Omental fat pad (tissue), 4 donors: ENCODE measurements at places on chromosomes 11 and 22.

DNA sequence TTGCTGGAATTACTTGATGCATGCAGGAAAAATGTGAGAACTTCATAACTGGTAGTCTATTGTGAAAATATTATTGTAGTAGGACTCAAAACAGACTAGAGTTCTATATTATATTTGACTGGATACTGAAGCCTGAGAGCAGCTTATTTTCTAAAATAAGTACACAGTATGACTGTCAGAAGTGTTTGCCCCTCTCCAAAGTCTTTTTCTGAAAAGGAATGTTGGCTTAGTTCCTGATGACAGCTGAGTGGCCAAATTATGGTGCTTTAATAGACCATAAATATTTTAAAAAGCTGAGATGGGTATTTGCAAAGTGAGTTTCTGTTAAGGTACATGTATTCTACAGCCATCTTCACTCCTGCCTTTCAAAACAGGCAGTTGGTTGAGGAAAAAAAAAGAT is 13.1 kb downstream of the ZBED5 start:
- no peak for DNase-seq

DNA sequence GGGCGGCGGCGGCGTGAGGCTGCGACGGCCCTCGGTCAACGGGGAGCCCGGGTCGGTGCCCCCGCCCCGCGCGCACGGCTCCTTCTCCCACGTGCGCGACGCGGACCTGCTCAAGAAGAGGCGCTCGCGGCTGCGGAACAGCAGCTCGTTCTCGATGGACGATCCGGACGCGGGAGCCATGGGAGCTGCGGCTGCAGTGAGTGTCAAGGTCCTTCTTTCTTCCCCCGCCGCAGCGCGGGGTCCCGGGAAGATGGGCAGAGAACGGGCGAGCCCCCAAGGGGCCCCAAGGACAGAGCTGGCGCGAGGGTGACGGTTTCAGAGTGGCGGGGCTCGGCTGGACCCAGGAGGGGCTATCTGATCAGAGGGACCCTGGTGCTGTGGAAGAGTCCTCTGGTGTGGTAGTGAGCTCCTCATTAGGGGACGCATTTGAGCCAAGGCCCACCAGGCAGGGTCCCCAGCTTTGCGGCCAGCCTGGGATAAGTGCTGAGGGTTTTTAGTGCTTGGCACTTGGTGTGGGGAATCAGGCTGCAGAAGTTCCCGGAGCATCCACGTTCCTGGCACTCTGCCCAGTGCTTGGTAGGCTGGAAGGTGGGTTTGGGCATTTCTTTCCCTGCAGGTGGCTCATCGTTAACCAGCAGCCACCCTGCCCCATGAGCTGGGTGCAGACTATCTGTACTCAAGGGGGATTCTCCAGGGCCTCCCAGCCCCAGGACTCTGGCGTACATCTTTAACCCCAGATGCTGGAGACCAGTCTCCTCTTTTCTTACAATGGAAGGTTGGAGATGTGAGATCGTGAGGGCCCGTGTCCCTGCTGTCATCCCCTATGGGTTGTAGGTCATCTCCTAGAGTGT is 9.8 kb downstream of the EHBP1L1 start:
- no peak for DNase-seq

- DNase-seq: no peak
Observed at GRCh38 chr11:7889985-7890384, 41.1 kb downstream of the OR10A6 start.

GRCh38 chr11:12091956-12092558 is 18.3 kb upstream of the MICAL2 start:
- no peak for DNase-seq

DNA sequence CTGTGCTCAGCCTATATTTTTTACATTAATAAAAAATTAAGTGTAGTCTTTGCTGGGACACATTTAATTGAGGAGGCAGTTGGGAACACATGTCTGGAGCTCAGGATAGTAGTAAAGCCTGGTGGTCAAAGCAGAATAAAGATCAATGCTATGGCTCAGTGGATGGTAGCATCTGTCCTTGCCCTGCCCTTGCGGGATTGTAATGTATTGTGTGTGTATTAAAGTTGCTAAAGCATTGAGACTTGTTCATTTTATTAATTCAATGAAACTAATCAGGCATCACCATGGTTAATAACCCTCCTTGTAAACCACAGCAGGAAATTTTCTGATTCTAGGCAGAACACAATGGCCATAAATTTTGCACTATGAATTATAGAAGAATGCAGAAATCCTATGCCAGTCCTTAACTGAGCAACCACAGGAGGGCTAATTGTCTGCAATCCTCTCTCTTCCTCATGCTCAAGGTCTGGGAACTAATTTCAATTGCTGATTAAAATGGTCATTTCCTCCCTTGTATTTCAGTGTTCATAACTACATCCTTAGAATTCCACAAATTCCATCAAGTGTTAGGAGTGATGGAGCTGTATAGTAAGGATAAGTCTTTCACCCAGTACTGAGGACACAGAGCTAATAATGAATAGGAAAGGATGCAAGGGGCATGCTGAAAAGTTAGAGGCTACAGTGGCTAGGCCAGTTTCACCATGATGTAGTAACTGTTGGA is 403.2 kb upstream of the DDI1 start:
- no peak for DNase-seq

DNA sequence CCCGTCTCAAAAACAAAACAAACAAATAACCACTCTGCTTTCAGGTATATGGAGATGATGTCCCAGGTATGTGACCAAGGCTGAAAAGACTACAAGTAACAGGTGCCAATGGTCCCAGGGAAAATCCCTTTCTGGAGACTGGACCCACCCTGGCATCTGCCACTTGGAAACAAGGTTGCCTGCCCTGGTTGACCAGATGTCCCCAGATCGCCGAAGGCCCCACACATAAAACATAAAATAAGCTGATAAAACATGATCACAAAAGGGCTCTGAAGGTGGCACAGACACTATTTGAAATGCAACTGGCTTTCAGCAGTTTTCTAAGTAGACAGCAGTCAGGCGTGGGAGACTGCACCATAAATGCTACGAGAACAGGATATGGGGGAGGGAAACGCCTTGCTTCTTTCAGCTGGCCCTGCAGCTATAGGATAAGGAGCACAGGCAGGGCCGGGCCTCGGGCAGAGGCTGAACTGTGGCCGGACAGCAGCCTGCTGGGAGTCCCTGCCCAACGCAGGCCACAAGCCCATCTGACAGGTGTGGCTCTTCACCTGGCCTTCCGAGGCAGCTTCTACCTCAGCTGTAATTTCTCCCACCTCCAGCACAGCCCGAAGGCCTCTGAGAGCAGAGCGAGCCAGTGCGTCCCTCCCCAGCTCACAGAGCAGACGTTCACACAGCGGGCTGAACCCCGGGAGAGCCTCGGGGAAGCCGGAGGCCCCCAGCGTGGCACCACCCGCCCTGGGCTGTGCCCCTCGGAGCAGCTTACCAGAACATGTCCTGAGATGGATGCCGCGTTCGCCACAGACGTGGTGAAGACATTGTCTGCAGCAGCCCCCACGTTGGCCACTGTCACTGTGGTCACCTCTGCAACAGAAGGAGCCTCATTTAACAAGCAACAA is 4.0 kb downstream of the DEAF1 start:
- no peak for DNase-seq

DNA sequence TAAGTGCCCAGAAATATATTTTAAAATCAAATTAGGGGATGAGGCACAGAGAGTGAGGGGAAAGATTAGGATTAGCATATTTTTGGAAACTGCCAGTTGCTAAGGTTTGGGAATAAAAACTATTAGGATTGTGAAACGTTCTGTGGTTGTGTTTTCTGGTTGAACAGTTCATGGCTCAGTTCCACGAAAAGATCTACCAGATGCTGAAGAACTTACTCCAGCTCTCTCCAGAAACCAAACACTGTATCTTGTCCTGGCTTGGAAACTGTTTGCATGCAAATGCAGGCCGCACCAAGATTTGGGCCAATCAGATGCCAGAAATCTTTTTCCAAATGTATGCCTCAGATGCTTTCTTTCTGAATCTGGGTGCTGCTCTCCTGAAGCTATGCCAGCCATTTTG is 15.3 kb downstream of the UBE4A start:
- DNase-seq: no peak

- no peak for DNase-seq
Observed at GRCh38 chr22:28582806-28583205, 96.8 kb downstream of the TTC28 start.

GRCh38 chr11:131486937-131487635 is 116.7 kb downstream of the NTM start:
- DNase-seq: no peak

DNA sequence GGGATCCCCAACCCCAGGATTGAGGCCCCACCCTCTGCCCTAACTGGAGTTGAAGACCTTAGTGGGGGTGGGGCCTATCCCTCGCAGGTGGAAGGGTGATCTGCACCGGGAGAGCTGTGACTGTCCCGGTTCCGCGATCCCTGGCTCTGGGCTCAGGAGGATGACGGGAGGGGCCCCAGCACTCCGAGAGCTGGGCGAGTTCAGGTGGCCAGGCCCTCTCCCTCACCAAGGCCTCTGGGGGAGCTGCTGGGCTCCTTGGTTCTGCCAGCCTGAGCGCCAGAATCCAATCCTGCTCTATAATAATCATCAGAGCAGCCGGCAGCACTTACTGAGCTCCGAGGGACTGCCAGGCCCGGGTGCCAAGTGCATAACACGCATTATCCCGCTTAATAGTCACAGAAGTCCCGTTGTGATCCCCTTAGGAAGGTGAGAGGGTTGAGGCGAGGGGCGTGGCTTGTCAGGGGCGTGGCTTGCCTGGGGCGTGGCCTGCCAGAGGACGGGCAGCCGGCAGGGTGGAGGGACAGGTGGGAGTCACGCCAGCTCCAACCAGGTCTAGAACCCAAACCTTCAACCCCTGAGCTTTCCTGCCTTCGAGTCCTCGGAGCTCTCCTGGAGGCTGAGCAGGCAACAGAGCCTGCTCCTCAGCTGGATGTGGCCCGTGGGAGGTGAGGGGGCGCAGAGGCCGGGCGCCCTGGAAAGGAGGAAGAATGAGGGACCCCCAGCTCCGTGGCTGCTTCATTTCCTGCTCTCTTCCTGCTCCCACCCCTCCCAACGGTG is 7.3 kb upstream of the SYT7 start:
- no peak for DNase-seq

- DNase-seq: no peak
Observed at GRCh38 chr11:66277471-66278362, at the start of gene CNIH2. Gene CNIH2 (plus strand): TSS chr11:66278175. CDS start chr11:66278457, 282 bp downstream.

- DNase-seq: no peak
Observed at GRCh38 chr22:29483254-29483653, 3.2 kb downstream of the NEFH start.

DNA sequence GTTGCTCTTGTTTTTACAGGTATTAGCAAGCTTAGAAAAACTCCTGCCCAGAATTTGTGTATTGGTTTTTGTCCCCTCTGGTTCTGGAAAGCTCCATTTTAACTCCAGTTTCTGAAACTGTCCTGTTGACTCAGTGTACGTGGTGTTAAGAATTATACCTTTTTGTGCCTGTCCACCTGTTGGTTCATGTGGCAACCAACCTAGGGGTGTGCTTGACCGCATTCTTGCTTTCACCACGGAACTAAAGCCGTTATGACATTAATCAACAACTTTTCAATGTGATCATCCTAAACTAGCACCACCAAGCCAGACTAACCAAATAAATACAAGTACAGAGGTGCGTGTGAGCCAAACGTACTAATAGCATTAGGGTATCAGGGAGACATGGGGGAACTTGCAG is 56.0 kb upstream of the PTH start:
- no peak for DNase-seq

GRCh38 chr11:15926071-15926470 is 430.3 kb downstream of the SOX6 start:
- no peak for DNase-seq

DNA sequence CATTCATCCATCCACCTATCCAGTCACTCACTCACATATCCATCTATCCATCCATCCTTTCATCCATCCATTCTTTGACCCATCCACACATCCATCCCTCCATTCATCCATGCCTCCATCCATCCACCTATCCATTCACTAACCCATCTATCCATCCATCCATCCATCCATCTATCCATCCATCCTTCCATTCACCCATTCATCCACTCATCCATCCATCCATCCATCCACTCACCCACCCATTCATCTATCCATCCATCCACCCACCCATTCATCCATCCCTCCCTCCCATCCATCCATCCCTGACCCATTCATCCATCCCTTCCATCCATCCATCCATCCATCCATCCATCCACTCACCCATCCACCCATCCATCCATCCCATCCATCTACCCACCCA is 4.9 kb upstream of the MUC2 start:
- no peak for DNase-seq

GRCh38 chr11:10875430-10876021 is 17.7 kb upstream of the ZBED5 start:
- no peak for DNase-seq
